ENCODE measurements at places on chromosomes 16 and 17.

DNA sequence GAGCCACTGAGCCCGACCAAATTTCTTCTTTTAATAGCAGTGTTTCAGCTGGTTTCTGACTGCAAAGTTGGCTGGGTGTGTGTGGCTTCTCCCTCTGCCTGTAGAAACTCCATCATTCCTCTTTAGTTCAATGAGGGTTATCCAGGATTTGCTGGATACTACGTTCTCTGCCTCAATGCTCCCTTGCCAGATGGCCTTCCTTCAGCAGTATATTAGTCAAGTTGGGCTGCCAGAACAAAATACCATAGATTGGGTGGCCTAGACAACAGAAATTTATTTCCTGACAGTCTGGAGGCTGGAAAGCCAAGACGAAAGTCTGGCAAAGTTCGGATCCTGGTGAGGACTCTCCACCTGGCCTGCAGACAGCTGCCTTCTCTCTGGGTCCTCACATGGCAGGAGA is 103.7 kb downstream of the NOG start:
- DNase-seq, result no peak

- no peak for DNase-seq
These were observed 93.6 kb upstream of the DYNLRB2 start for GRCh38 chr16:80447241-80447640.

- DNase-seq, result no peak
These were observed 6.0 kb downstream of the IL34 start for GRCh38 chr16:70652322-70652721.

- peak; percentile 96 for DNase-seq
These were observed 7.4 kb upstream of the RIPOR1 start for GRCh38 chr16:67521095-67521804.

GRCh38 chr16:56691885-56692284 is 9.6 kb downstream of the MT1X start:
- no peak for DNase-seq

GRCh38 chr17:1730326-1731193 is 6.1 kb downstream of the WDR81 start:
- no peak for DNase-seq

- DNase-seq, result no peak
These were observed 1.9 kb downstream of the PHF12 start for GRCh38 chr17:28949185-28950016.

- no peak for DNase-seq
These were observed 14.2 kb downstream of the SNX20 start for GRCh38 chr16:50666658-50667496.

- no peak for DNase-seq
These were observed 335.2 kb downstream of the SEC14L1 start for GRCh38 chr17:77476006-77476405.

GRCh38 chr17:78072961-78073360 is 55.6 kb downstream of the TMC6 start:
- no peak for DNase-seq

DNA sequence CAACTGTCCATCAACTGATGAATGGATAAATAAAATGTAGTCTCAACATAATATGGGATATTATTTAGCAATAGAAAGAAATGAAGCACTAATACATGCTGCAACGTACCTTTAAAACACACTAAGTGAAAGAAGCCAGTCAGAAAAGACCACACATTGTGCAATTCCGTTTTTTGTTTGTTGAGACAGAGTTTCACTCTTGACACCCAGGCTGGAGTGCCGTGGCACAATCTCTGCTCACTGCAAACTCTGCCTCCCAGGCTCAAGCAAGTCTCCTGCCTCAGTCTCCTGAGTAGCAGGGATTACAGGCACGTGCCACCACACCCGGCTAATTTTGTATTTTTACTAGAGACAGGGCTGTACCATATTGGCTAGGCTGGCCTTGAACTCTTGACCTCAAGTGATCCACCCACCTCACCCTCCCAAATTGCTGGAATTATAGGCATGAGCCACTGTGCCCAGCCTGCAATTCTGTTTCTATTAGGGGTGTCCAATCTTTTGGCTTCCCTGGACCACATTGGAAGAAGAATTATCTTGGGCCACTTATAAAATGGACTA is 40.1 kb downstream of the SCNN1B start:
- no peak for DNase-seq

DNA sequence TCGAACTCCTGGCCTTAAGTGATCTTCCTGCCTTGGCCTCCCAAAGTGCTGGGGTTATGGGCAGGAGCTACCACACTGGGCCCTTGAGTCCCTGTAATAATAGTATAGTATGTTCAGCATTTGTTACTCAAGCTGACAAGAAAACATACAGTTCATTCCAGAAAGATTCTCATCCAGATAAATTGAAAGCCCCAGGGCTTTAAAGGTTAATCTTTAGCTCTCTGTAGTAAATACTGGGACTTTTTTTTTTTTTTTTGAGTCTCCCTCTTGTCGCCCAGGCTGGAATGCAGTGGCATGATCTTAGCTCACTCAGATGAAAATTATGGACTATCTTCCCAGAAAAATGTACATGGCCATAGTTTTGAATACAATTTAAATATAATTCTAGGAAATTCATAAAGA is 11.0 kb downstream of the BRCA1 start:
- DNase-seq, result no peak

GRCh38 chr17:16913463-16913862 is 58.5 kb downstream of the TNFRSF13B start:
- no peak for DNase-seq

GRCh38 chr16:4949986-4950385 is 8.1 kb upstream of the SEC14L5 start:
- no peak for DNase-seq

- no peak for DNase-seq
These were observed 2.8 kb upstream of the NOS2 start for GRCh38 chr17:27802962-27803680.

DNA sequence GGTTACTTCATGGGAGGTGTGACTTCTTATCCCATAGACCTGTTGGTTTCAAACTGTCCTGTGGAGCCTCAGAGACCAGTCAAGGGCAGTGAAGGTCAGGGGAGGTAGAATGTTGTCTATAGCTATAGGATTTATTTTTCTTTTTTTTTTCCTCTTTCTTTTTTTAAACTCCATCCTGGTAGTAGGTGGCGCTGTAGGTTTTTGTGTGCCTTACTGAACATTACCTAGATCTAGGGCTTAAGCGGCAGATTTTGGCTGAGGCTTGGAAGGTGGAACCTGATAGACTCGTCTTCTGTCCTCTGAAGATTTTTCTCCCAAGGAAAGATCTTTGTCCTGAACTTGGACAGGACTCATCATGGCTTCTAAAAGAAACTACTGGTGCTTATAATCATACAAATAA is 8.2 kb upstream of the LASP1NB start:
- no peak for DNase-seq

DNA sequence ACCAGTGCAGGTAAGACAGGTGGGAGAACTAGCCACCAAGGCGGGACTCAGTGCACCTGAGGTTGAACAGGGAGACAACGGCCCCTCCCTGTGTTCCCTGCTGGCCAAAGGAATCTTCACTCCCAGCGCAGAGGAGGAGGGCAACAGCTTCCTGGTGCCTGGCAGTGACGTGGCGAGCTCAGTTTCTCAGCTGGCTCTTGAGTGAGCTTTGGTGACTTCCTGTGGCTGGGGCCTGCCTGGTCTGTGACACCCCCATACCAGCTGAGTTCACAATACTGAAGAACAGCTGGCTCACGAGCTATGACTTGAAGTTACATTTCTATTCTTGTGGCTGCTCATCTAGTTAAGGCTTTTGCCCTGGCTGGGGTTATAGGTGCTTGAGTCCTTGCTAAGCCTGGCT is 26.1 kb downstream of the WNT9B start:
- DNase-seq, result no peak

GRCh38 chr17:65035191-65035590 is 21.3 kb downstream of the GNA13 start:
- no peak for DNase-seq

GRCh38 chr17:40453881-40454612 is 10.8 kb downstream of the IGFBP4 start:
- no peak for DNase-seq

DNA sequence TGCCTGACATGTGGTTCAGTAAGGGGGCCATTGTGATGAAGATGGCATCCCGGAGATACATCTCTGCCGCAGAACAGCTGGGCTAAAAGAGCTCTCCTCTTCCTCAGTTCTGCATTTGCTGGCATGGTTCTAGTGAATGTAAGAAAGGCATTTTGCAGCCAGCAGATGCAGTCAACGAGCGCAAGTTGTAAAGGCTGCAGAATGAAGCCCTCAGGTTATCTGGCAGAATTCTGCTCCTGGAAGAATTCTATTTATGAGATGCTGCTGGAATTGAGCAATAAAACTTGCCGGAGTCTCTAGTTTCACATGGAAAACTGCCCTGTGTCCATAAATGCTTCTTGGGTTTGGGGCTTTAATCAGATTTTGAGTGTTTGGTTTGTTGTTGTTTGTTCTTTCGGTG is 176.8 kb upstream of the HSBP1 start:
- DNase-seq, result no peak

DNA sequence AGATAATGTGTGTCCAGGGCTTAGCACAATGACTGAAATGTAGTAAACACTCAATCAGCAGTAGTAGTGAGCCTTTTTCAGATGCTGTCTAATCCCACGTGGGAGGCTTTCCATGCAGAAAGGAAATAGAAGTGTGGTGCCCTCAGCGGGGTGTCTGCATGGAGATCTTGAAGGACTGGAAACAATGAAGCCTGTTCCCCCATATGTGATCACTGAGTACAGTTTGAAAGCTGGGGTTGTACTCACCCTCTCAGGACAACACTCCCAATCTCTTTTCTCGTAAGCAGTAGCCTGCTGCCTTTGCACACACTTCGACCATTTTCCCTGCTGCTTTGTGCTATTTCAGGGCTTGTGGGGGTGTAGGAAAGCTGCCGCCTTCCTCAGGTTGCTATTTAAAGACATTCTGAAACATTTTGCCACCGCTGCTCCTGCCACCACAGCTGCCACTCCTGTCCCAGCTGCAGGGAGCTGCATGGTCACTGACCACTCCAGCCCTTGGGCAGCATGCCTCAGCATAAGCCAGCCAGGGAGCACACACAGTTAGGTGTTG is 40.6 kb upstream of the HAS3 start:
- DNase-seq, result no peak

- DNase-seq, result no peak
These were observed 6.2 kb upstream of the CPSF4L start for GRCh38 chr17:73267648-73268537.

DNA sequence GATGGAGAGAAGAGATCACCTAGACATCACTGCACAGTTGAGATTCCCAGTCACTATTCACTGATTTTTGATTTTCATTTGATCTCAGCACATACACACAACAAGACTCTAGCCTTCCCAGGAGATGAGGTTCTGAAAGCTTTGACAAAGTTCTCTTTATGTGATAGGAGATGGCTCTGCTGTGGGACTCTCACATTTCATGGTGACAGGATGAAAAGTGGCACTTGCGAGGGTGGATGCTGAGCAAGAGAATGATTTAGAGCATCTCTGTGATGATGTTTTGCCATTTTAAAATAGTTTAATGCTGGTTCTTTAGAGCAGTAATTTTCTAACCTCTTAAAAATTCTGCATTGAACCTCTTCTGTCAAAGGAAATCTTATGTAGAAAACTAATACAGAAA is 113.3 kb upstream of the CA10 start:
- no peak for DNase-seq

DNA sequence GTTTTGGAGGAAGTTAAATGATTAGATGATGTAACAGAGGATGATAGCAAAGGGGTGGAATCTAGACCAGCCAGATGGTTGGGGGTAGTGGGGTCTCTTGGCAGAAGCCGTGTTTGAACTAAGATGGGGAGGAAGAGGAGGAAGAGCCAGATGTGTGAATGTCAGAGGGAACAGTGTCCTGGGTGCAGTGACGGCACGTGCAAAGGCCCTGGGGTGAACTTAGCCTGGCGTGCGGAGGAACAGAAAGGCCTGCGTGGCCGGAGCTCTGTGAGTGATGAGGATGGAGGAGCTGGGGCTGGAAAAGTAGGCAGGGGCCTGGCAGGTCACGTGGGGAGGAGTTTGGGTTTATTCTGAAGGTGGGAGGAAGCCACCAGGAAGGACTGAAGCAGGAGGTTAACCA is 26.4 kb upstream of the RMI2 start:
- no peak for DNase-seq

GRCh38 chr17:15958484-15958854 is 13.5 kb downstream of the ADORA2B start:
- no peak for DNase-seq

DNA sequence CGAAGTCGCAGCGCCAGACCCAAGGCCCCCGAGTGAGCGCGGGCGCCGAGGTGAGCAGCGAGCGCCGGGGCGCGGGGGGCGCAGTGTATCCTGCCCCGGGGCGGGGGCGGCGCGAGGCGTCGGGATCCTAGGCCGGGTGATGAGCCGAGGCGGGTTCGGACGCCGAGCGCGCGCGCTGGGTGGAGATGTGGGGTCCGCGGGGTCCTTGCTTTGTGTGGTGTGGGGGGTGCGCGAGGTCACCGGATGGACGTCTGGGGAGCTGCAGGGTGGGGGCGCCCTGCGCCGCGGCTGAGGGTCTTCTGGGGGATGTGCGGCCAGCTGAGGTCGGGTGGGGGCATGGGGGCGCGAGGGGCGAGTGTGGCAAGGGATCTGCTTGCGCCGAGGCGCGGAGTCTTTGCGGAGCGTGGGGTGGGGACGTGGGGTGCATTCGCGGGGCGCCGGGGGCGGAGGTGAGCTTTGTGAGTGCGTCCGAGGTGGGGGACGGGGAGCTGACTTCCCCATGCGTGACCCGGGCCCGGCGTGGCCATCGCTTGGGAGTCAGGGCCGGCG is 560 bp downstream of the RAI1 start:
- DNase-seq, result no peak

GRCh38 chr16:60166-60565 is 6.5 kb downstream of the SNRNP25 start:
- DNase-seq, result no peak

DNA sequence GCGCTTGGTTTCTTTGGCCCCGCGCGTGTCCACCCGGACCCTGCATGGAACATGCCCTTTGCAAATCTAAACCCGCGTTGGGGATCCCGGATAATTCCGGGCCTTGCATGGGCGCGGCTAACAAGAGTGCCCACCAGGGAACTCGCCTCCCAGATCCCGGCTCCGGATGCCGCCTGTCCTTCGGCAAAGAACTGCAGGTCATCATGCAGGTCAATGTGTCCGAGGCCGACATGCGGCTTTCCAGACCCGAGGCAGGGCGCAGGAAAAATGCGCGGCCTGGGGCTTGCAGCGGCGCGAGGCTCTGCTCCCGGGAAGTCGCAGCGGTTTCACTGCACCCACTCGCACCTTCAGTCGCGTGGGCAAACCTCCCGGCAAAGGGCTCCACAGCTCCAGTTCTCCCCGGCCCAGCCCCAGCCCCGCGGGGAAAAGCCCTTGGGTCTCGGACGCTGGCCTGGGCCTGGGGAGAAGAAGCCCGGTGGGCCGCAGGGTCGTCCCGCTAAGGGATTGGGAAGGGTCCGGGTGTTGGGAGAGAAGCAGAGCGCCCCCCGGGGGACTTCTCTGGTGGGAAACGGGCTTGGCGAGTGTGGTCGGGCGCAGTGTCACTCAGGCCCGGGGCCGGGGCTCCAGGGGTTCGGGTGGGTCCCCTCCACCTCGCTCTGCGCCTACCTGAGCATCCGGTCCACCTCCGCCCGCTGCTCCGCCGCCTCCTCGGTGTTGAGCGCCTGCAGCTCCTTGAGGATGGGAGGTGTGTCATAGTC is 805 bp downstream of the HNF1B start:
- no peak for DNase-seq

GRCh38 chr17:34703533-34703932 is 124.2 kb downstream of the TMEM132E start:
- DNase-seq, result no peak

GRCh38 chr16:4728676-4729075 is 5.4 kb downstream of the ANKS3 start:
- DNase-seq, result no peak

GRCh38 chr17:58325289-58325726 is 3.3 kb downstream of the TSPOAP1 start:
- DNase-seq, result no peak
